ENCODE measurements at places on chromosomes 1 and 21.

DNA sequence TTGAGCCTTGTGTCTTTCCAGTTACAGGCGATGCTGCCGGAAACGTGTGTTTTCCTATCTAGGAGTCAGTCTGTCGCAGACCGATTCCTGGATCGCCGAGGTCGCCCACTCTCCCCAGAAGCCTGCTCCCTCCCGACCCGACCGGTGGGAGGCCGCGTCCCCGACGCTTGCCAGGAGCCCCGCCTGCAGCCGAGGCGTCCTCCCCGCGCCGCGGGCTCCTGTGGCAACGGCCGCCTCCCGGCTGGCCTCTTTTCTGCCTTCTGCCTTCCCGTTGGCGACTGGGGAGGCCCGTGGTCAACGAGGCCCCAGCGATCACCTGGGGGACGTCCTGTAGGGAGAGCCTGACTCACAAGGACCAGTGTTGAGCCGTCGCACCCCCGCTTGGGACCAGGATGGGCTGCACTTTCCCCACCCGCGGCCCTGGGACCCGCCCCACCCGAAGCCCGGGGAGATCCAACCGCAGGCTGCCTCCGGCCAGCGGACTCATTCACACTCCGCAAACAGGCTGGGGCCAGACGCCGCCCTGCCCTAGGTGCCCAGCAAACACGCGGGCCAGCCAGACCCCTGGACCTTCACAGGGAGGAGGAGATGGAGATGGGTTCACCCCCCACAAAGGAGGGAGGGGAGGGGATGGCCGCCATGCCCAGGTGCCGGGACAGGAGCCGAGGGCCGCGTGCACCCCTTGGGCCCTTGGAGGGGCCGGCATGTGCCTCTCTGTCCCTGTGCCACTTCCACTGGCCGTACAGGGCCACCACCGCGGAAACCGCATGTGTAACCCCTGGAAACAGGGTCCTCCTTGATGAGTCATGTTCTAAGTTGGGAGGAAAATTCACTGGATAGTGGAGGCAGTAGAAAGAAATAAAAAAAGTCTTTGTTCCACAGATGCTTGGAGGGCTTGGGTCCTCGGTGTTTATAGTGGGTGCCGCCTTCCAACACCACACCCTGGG, 7.2 kb upstream of the COL6A1 start:
- peak; percentile 82 for DNase-seq

GRCh38 chr1:192123212-192123611, 35.0 kb upstream of the RGS18 start:
- no peak for DNase-seq

- DNase-seq, result no peak
These were observed 166.8 kb downstream of the ZNF281 start for GRCh38 chr1:200243042-200243437.

GRCh38 chr1:218463194-218464156, 118.3 kb downstream of the TGFB2 start:
- no peak for DNase-seq

DNA sequence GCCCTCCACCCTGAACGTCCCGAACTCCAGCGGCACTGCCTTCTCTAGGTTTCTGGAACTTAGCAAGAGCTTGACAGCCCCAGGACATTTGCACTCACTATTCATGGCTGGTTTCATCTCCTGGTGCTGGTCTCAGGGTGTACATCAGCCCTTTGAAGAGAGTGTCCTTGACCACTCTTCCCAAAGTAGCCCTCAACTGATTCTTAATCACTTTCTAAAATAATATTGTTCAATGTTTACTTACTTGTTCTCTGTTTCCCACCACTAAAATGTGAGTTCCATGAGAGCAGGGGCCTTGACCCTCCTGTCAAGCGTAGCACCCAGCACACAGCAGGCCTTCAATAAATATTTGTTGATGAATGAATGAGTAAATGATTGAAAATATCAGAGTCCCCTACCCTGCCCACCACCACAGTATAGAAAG, 262.5 kb downstream of the RHOU start:
- DNase-seq, result no peak

DNA sequence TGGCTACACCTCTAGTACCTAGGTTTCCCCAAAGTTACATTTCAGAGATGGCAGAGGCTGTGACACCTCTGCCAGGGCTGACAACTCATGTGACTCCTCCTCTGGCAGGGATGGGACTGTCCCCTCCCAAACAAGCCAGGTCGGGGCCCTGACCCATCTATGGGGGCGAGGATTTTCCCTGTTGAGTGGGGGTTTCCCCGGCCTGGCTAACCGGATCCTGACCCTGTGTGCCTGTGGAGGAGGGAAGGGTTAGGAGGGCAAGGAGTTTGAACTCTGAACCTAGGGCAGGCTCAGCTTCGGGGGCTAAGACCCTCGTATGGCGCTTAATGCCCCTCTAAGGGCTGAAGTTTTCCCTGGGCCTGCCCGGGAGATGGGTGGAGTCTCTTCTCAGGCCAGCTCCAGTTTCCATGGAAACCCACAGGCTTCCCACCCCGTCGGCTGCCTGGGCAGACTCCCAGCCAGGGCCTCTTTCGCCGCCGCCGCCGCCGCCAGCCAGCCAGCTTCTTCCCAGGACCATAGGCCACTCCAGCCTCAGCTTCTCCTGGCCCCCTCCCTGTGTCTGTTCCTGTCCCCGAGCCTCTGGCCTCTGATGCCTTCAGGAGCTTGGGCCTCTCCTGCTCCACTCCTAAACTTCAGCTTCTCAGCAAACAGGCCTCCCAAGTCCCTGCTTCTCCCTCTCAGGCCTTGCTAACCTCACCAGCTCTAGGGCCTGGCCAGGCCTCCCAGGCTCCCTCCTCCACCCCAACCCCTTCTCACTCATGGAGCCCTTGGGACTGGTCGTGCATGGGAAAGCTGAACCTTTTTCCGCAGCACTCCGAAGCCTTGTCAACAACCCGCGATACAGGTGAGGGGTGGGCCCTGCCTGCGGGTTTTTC, at the start of gene BTBD19:
Gene BTBD19 (plus strand): TSS at position 461 of the 875 bp plus-strand sequence. CDS start 298 bp downstream, at position 759.
- peak; percentile 96 for DNase-seq

DNA sequence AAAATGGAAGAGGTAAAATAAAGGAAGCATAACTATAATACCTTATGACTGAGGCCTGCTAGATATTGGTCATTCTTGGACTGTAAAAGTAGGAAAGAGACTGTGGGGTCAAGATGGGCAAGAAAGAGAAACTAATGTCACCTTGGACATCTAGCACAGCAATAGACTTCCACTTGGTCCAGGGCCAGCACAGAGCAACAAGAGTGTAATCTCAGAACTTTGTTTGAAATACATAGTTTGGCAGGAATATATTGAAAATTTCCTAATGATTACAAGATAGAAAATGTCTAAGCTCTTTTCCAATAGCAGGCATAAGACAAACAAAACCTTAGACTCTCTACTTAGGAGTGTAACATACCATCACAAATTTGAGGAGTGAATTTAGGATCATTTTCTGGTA, 4.6 kb downstream of the LRRC8C start:
- no peak for DNase-seq

DNA sequence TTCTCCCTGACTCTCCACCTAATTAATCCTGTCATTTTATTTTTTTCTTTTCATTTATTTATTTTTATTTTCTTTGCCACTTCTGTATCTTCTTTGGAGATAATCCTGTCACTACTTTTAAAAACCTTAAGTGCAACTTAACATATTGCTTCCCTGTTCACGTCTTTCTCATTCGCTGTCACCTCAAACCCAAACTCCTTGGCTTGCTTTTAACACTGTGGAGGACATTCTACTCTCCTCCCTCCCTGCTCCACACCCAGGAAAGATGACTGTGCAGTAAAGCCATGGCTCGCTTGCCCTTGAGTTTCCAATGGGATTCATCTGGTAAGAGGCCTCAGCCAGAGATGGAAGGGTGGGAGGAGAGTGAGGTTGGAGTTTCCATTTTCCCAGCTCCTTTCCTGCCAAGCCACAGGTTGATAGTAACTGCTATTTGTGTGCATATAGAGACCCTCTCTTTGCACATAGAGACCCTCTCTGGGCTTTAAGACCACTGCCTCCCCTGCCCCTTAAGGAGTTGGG, 6.4 kb upstream of the BRWD1 start:
- no peak for DNase-seq

GRCh38 chr1:18452550-18452949, 28.2 kb upstream of the KLHDC7A start:
- no peak for DNase-seq

DNA sequence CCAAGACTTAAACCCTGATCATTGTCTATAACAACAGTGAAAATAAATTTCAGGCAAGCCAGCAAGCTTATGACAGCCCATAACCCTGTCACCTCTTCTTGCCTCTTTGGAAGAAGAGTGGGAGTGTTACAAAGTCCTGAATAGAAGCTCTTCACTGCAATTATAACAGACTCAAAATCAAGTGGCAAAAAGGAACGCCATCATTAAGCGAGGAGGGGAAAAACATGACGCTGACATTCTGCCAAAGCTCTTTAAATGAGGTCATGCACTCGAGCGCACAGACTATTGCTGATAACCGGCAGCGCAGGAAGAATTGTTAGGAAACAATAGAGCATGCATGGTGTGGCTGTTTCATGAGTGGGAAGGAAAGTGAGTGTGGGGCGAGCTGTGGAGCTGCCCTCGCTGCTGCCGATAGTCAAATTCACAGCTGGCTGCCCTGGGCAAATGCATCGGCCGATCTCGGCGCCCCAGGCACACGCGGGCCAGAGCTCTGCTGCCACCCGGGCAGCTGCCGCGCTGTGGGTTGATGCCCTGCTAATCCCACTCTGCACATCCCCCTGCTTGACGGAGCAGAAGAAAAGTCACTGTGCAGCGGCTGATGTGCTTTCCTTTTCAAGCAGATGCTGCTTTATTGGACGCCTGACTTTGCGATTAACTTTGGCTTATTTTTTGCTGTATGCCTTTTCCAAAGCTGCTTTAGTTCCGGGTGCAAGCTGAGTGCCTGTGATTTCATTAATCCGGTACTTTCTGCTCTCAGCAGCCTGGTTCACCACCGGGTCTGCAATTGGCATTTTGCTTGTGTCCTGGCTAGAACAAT, 102.4 kb upstream of the ST6GALNAC5 start:
- DNase-seq, result no peak

DNA sequence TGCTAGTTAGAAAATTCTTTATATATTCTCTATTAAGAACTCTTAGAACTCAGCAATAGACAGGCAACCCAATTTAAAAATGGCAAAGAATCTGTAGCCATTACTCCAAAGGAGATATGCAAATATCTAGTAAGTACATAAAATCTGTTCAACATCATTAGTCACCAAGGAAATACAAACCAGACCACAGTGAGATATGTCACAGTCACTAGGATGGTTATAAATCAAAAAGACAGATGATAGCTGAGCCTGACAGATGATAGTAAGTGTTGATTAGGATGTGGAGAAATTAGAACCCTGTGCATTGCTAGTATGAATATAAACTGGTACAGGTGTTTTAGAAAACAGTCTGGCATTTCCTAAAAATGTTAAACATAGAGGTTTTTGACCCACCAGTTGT, 26.6 kb downstream of the SRSF11 start:
- DNase-seq, result no peak

GRCh38 chr1:171716616-171717015, 25.2 kb downstream of the VAMP4 start:
- DNase-seq, result no peak

GRCh38 chr1:230818367-230818766, 50.0 kb downstream of the C1orf198 start:
- DNase-seq, result peak; percentile 22

GRCh38 chr1:110319332-110320167, 19.6 kb upstream of the RBM15 start:
- no peak for DNase-seq

- DNase-seq, result peak; percentile 70
These were observed 2.2 kb downstream of the TCEA3 start for GRCh38 chr1:23422241-23422877.

GRCh38 chr1:171798765-171799164, 17.3 kb downstream of the METTL13 start:
- no peak for DNase-seq

DNA sequence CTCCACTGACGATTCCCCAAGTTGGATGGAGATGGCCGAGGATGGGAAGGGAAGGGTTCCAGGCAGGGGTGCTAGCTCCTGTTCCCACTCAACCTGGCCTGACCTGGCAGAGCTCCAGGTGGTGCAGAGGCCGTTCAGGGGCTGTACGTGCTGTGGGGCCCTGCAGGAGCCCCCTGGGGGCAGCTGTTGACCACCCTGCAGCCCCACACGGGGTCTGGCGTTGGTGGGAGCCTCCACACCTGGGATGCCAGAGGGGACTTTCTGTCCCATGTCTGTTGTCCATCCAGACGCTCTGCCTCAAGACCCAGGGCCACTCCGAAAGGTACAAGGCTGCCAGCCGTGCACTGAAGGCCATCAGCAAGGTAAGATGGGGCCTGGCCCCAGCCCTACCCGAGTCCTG, 20.0 kb downstream of the ARHGEF16 start:
- no peak for DNase-seq

DNA sequence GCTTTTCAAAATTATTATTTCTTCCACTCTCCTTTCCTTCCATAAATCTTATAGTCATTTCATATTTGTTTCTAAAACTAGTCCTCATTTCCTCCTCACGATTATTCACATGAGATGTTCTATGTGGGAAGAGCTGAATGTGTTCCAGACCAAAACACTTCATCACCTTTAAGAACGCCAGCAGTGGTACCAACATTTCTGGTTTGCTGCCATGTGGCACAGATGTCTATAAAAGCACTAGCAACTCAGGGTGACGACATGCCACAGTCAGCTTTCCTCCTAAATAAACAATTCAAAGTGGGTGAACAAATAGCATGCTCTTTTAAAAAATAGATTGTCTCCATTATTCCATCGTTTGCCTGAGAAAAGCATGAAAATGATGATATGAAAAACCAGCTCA, 1217.8 kb upstream of the ADGRL2 start:
- DNase-seq, result no peak

DNA sequence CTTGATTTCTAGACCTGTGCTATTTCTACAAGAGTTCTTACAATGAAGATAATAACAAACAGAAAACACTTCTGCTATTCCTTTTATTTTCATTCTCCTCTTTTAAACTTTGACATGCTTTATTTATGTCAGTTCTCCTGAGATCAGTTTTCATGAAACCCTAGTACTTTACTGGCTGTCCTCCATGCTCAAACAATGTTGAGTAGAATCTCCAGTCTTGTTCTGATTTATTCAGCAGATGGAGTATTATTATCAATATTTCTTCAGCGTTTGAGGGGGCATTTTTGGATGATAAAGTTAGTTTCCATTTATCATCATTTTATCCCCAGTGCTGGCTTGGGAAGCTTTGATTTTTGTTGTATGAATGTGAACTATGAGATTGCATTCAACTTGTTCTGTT, 85.9 kb upstream of the WARS2 start:
- DNase-seq, result no peak

DNA sequence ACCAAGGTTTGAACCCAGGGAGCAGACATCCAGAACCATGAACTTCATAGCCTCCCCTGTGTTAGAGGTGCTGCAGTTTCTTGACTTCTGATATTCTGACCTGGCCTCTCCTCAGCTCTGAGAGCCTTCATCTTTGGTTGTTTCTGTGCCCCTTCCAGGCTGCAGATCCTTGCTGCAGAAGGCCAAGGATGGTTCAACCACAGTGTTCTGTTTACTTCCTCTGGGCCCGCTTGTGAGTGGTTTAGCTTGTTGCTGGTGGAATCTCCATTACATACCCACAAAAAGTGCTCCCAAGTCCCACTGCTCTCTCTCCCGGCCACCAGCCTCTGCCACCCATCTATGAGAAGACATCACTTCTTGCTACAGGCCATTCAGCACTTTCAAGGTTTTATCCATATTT, 9.0 kb upstream of the SLC2A7 start:
- no peak for DNase-seq

Data from islet precursor cell (in vitro differentiated cells).